ENCODE measurements at places on chromosomes 7 and 10.
A peak's percentile ranks its signal among the peaks of the same experiment; 100 is the strongest.

GRCh38 chr7:82044497-82045080 is 274.7 kb upstream of the HGF start:
- no peak for DNase-seq

DNA sequence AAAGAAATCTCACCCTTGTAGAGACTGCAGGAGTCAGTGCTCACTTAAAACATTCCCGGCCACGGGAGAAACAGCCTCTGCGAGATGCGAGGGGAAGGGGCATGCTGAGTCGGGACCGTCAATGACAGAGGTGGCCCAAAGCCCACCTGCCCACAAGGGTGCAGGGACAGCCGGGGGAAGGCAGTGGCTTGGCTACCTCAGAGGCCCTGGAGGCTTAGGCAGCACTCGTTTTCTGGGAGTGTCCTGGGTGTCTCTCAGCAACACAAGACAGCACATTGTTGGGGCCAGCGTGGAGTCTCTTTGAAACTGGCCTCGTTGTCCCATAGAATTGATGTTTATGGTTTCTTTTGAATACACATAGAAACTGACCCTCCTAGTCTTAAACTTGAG is 25.6 kb upstream of the SYCE1 start:
- no peak for DNase-seq

- DNase-seq, result no peak
Measured at GRCh38 chr7:44505595-44505994, 15.1 kb upstream of the NUDCD3 start.

GRCh38 chr10:127945341-127945758 is 38.4 kb downstream of the PTPRE start:
- DNase-seq, result no peak

GRCh38 chr10:106582291-106582690 is 582.2 kb downstream of the SORCS1 start:
- no peak for DNase-seq

GRCh38 chr10:35595106-35595505 is 10.0 kb upstream of the GJD4 start:
- no peak for DNase-seq

GRCh38 chr7:18290223-18290622 is 205.3 kb upstream of the HDAC9 start:
- peak; percentile 1 for DNase-seq

DNA sequence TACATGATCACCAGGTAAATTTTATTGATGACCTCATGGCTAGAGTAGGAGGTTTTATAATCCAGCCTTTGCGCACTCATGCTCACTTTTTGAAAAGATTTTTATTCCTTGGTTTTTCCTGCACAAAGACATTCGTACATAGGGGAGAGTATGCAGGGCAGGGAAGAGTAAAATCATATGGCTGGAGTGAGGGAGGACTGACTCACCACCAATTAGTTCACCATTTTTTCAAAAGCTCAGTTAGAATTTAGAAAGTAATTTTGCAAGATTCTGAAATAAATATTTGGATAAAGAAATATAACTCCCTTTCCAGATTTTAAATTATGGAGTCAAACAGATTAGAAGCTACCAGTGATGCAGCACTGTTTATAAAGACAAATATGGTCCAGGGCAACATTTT is 111.9 kb downstream of the SEMA3D start:
- DNase-seq, result no peak

- DNase-seq, result no peak
Measured at GRCh38 chr10:91604553-91605534, 28.0 kb downstream of the PPP1R3C start.

- DNase-seq, result no peak
Measured at GRCh38 chr10:86648704-86649427, 5.5 kb upstream of the OPN4 start.

GRCh38 chr7:130303551-130303950 is 10.6 kb downstream of the CPA4 start:
- DNase-seq, result no peak

DNA sequence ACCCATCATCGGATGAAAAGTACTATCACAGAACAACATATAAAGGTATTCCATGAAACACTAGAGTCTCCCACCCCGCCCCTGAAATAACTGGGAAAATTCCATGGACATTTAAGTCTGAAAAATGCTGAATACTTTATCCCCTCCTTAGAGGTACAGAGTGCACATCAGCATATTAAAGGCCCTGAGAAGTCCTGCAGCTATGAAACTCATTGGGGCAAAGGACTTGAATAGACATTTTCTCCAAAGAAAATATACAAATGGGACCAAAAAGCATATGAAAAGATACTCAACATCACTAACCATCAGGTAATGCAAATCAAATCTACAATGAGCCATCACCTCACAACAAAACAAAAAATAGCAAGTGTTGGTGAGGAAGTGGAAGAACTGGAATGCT is 18.9 kb downstream of the XPNPEP1 start:
- DNase-seq, result no peak

GRCh38 chr7:42642699-42643098 is 269.2 kb downstream of the C7orf25 start:
- no peak for DNase-seq

DNA sequence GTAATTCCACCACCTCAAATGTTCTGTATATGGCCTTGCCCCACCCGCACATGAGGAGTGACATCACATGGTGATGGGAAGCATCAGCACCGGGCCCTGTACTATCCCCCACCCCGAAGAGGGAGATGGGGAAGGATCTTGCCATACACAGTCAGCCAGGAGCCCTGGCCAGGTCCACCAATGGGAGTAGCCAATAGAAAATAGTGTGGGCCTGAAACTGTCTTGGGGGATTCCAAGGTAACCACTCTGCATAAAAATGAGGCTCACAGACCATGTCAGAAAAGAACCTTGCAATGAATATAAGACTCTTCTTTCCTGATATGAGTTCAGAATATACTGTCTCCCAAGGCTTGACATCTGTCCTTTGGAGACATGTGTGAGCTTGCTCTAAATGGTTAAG is 51.1 kb downstream of the ADRB1 start:
- DNase-seq, result no peak

- DNase-seq, result no peak
Measured at GRCh38 chr10:86104611-86105145, 261.9 kb downstream of the GRID1 start.

DNA sequence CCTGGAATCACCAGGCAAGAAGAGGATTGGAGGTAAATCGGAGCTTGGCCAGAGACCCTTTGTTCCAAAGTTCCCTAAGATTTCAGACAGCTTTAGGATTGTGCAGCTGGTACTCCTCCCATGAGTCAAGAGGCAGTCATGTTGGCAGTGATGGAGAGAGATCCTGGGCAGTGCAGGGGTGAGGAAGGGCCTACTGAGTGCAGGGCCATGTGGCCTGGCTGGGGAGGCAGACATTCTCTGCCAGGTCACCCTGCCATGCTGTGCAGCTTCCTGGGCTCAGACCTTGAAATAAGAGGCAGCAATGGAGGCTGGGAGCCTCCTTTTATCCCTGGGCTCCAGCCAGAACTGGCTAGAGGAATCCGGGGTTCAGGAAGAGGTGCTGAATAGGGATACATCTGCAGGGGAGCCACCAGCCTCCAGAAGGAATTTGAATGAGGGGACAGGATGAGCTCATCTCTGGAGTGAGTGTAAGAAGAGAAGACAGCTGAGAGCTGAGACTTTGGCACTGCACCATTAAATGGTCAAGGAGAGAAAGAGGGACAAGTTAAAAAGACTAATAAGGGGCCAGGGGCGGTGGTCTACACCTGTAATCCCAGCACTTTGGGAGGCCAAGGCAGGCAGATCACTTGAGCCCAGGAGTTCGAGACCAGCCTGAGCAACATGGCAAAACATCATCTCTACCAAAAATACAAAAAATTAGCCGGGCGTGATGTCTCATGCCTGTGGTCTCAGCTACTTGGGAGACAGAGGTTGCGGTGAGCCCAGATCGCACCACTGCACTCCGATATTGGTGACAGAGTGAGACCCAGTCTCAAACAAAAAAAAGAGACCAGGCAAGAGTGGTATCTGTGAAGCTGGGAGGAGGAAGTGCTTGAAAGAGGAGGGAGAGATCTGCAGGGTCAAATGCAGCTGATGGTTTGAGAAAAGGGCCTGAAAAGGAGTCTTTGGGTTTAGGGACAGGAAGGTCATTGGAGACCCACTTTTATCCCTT is 12.0 kb downstream of the SFTPD start:
- DNase-seq, result no peak

GRCh38 chr10:121048749-121049148 is 197.6 kb downstream of the WDR11 start:
- no peak for DNase-seq

DNA sequence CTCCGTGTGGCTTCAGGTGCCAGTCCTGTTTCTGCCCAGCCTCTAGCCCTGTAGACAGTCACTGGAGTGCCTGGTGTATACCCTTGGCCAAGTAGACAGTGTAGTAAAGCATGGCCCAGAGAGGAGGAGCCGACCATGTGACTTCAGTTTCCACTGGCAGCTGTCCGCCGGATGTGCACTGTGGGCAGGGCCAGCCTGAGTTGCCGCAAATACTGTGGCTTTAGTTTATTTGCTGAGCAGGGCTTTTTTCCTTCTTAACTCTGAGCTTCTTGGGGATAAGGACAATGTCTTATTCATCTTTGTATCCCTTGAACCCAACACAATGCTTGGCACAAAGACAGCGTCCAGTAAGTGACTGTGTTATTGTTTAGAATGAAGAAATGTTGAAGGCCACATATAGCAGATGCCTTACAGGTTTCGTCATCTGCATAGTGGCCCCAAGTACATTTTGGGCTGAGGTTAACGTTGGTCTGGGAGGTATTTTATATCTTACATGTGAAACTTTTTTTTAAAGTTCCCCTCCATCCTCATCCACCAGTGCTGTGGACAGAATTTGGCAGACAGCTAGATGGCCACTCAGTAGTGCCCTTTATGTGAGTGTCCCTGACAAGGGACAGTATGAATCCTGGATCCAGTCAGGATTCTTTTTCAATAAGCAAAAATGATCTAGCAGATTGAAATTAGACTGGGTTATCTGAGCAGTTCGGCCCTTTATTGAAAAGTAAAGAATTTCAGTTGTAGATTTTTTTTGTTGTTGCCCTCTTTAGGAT is 40.6 kb downstream of the CYP17A1 start:
- DNase-seq, result peak; percentile 70

- no peak for DNase-seq
Measured at GRCh38 chr10:54985732-54986131, 184.7 kb upstream of the PCDH15 start.

DNA sequence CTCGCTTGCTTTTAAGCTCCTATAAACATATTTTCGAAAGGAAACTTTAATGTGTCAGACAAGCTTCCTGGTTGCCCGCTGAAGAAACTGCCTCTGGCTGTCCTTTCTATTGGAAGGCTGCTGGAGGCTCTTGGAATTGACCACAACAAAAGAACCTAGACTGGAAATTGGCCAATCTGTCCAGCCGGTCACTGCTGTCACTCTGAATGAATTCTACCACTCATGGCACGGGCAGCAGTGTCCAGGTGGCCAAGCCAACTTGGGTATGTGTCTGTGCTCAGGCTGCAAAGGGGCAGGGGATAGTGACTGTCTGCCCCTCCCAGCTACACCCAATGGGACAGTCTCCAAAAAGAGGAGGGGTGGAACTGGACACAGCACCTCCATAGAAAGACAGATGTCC is 57.6 kb downstream of the CDH23 start:
- no peak for DNase-seq

DNA sequence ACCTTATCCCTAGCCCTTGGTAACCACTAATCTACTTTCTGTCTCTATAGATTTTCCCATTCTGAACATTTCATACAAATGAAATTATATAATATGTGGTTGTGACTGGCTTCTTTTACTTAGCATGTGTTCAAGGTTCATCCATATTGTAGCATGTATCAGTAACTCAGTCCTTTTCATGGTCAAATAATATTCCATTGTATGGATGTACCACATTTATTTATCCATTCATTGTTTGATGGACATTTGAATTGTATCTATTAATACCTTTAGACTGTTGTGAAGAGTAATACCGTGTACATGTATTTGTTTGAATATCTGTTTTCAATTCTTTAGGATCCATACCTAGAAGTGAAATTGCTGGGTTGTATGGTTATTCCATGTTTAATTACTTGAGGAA is 210.2 kb downstream of the BMPER start:
- no peak for DNase-seq
